ENCODE measurements at places on chromosomes 5 and 9. TPM values are rescaled to one million over a fixed set of nuclear protein-coding genes. Genes with fewer than 3 reads are reported as not detected.

DNA sequence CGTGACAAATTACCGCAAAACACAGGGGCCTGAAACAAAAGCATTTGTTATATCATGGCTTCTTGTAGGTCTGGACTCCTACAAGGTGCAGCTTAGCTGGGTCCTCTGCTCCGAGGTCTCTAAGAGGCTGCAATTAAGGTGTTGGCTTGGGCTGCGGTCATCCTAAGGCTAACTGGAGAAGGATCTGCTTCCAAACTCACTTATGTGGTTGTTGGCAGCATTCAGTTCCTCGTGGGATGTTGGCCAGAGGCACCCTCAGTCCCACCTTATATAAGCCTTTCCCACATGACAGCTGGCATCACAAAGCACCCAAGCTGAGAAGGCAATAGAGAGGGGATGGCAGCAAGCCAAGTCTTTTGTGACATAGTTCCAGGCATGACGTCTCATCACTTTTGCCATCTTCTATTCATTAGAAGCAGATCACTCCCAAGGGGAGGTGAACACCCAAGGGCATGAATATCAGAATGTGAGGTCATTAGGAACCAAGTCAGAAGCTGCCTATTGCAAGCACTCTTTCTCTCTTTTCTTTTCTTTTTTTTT lies 47.9 kb upstream of the ZBTB43 start:
- no peak for DNase-seq

GRCh38 chr9:127222388-127223095 lies 42.0 kb upstream of the GARNL3 start:
- DNase-seq = no peak

DNA sequence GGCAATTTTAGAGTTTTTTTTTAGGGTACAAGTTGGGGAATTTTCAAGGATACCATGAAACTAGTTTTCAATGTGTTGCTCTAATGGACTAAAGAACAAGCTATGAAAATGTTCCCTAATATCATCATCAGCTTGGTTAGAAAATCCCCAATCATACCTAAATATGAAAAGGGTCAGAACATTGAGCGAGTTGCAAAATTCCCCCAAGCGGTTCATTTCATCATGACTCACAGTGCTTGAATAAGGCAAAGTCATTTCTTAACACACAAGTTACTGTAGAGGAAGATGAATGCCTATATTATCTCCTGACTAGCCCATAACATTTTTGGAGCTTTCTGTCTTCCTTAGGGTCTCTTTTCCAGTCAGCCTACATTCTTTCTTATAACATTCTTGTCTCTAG lies 62.7 kb downstream of the ST8SIA4 start:
- DNase-seq = peak; percentile 47

GRCh38 chr5:102834438-102834964 lies 79.4 kb downstream of the PAM start:
- DNase-seq = no peak

GRCh38 chr9:104068546-104068945 lies 25.6 kb upstream of the SMC2 start:
- DNase-seq = no peak

- no peak for DNase-seq
These were observed 142.9 kb downstream of the CAMK4 start for GRCh38 chr5:111367115-111367514.

- no peak for DNase-seq
These were observed 154.9 kb downstream of the AUH start for GRCh38 chr9:91206806-91207205.

Gene CNTNAP3B
- 80.4 TPM for total RNA-seq

Gene GRPEL2
- 41.0 TPM for total RNA-seq

Gene SPAAR
- 24.8 TPM for total RNA-seq

Gene OBP2B
- total RNA-seq = not detected

Gene ALDH7A1
- total RNA-seq = 103 TPM

Gene CCDC180
- total RNA-seq = 4.5 TPM

Gene C9orf78
- 34.6 TPM for total RNA-seq

Gene INSYN2B
- 9.9 TPM for total RNA-seq

Gene DMRT3
- total RNA-seq = not detected

Gene RGS7BP
- total RNA-seq = 2.0 TPM

Measured in endothelial cell of umbilical vein (primary cell).